Heart right ventricle (tissue), 16 donors: ENCODE measurements at places on chromosomes 7 and 10. TPM values are rescaled to one million over a fixed set of nuclear protein-coding genes. Genes with fewer than 3 reads are reported as not detected.

The NPVF gene
- not detected for total RNA-seq

GRCh38 chr10:97598407-97599271, 9.1 kb downstream of the C10orf62 start:
- H3K4me3 ChIP-seq: no peak overlapping the region
- DNase-seq: no peak
- H3K36me3 ChIP-seq: no peaks in the 10 kb centered on the region
- H3K4me1 ChIP-seq: peaks cover 18% of the 10 kb centered on the region

GRCh38 chr7:84145892-84146291, 48.7 kb downstream of the SEMA3A start:
- H3K27me3 ChIP-seq: no peaks in the 10 kb centered on the region
- no peaks in the 10 kb centered on the region for H3K4me1 ChIP-seq
- H3K4me3 ChIP-seq: no peak overlapping the region

The NPSR1 gene
- total RNA-seq: not detected

GRCh38 chr7:26159243-26159642, 7.2 kb downstream of the NFE2L3 start:
- peaks cover 31% of the 10 kb centered on the region for H3K27me3 ChIP-seq
- DNase-seq: no peak
- H3K4me3 ChIP-seq: no peak overlapping the region
- H3K36me3 ChIP-seq: no peaks in the 10 kb centered on the region

DNA sequence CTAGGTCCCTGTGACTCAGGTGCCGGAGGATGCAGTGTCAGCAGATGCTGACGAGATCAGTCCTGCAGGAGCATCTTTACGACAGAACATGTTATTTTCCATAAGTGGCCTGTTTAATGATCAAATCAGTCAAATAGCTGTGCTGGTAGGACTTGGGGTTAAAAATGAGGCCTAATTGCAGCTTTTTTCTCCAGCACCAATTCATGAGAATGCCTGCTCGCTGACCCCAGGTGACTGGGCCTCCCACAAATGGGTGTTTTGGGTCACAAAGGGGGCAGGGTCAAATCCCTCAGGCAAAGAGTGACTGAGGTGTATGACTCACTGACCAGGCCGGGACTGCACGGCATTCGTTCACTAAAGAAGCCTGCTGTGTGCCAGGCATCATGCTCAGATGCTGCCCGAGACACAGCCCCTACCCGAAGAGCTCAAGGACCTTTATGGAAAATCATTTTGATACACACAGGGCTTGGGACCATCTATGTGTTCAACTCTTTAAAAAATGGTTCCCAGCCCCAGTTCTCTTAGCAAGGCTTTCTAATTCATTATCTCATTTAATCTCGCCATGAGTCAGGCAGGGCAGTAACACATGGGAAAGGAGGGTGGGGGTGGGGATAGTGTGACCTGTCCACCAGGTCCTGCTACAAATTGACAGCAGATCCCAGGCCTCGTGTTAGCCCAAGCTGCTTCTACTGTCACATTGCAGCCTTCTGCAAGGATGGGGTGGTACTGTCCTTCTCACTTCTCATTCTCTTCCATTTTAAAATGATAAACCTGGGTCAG, 21.1 kb downstream of the ZNF775 start:
- peaks cover 10% of the 10 kb centered on the region for H3K36me3 ChIP-seq
- no peak overlapping the region for H3K4me3 ChIP-seq
- no peaks in the 10 kb centered on the region for H3K27me3 ChIP-seq
- no peak for DNase-seq
- peaks cover 12% of the 10 kb centered on the region for H3K4me1 ChIP-seq

DNA sequence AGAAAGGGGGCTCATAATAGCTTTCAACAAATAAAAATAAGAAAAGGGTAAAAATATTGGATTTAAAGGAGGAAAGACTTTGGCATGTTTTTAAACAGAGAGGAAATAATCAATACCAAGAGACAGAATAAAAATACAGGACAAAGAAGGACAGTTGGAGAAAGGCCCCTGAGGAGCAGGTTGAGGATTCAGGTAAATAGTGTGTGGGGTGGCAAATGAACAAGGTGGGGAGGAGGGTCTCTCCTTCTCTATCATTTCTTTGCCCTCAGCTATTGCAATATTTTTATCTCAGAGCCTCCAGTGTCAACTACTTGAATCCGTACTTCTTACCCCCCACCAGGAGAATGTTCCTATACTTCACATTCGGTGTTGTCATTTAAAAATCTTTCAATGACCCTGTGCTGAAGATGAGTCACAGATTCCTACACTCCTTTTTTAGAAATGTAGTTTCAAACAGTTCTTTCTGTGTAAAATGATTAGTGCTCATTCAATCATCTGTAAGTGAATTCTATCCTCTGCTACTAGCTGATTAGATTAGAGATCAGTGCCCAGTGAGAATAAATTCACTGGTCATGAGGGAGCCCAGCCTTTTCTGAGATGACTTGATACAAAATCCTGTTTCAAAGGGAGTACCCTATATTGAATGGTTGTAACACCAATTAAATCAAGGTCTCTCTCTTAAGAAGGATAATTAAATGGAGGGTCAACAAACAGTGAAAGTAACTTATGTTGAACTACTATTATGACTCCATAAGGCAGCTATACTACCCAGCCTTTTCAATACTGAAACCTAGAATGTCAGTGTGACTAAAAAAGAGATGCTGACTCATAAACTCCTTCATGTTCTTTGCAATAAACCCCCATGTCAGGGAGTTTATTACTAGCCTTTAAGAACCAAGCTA, 50.4 kb upstream of the WNT16 start:
- no peak overlapping the region for H3K27ac ChIP-seq
- H3K36me3 ChIP-seq: no peaks in the 10 kb centered on the region
- no peaks in the 10 kb centered on the region for H3K27me3 ChIP-seq
- H3K4me1 ChIP-seq: no peaks in the 10 kb centered on the region

DNA sequence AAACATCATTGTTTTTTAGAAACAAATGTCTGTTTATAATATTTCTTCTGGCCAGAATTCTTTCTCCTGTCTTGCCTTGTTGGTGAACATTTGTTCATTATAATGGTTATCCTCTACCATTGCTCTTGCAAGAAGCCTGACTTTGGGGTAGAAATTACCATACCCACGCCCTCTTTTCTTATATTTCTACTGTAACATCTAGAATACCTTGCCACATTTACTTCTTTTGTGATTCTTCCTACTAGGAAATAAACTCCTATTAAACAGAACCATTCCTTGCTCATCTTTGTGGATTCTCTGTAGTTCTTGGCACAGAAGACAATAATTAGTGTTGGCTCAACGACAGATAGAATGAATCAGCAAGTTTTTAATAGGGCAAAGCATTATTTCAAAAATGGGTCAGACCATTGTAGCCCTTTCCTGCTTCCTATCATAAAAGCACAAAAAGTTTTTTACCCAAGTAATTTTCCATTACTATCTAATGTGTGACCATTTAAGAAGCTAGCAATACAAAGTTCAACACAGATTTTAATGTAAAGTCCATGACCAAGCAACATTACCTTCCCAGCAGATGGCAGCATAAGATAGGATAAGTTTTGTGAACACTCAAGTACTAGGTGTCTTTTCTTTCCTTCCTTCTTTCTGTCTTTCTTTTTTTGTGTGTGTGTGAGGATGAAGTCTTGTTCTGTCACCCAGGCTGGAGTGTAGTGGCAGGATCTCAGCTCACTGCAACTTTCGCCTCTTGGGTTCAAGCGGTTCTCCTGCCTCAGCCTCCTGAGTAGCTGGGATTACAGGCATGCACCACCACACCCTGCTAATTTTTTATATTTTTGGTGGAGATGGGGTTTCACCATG, 270.4 kb downstream of the HGF start:
- no peaks in the 10 kb centered on the region for H3K27me3 ChIP-seq
- peaks cover 12% of the 10 kb centered on the region for H3K4me1 ChIP-seq
- no peaks in the 10 kb centered on the region for H3K36me3 ChIP-seq
- H3K4me3 ChIP-seq: no peak overlapping the region
- DNase-seq: no peak

GRCh38 chr10:78686444-78687060, 382.2 kb upstream of the ZMIZ1 start:
- no peak overlapping the region for H3K4me3 ChIP-seq
- H3K36me3 ChIP-seq: no peaks in the 10 kb centered on the region
- no peak for DNase-seq
- H3K4me1 ChIP-seq: no peaks in the 10 kb centered on the region
- no peak overlapping the region for H3K27ac ChIP-seq

DNA sequence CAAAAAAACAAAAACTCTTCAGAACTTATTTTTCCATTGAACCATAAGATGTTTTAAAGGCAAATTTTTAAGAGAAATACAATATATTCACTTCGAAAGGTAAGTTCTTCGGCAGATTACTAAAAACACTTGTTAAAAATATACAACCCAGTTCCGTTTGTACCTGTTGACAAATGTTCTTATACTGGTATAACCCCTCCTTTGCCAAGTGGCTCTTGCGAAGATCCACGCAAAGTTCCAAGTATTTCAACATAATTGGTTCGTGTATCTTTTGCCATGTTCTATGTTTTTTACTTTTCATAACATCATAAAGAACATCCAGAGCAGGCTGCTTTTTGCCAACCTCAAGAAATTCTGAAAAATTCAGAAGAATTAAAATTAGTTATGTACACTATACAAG, 7.0 kb downstream of the EIF3A start:
- peaks cover 27% of the 10 kb centered on the region for H3K36me3 ChIP-seq
- no peaks in the 10 kb centered on the region for H3K27me3 ChIP-seq
- H3K27ac ChIP-seq: no peak overlapping the region
- no peak for DNase-seq

GRCh38 chr7:20697351-20697750, 81.9 kb downstream of the ABCB5 start:
- no peaks in the 10 kb centered on the region for H3K4me1 ChIP-seq
- DNase-seq: no peak
- no peak overlapping the region for H3K27ac ChIP-seq
- H3K4me3 ChIP-seq: no peak overlapping the region
- peaks cover 3% of the 10 kb centered on the region for H3K27me3 ChIP-seq

- DNase-seq: no peak
- H3K27me3 ChIP-seq: no peaks in the 10 kb centered on the region
- H3K27ac ChIP-seq: no peak overlapping the region
- no peak overlapping the region for H3K4me3 ChIP-seq
- peaks cover 11% of the 10 kb centered on the region for H3K4me1 ChIP-seq
Observed at GRCh38 chr7:18503126-18503866, 7.7 kb downstream of the HDAC9 start.

The SPAM1 gene
- not detected for total RNA-seq

The GNAT3 gene
- not detected for total RNA-seq

The FBXO24 gene
- 0.19 TPM for total RNA-seq

The RASA4B gene
- 2.5 TPM for total RNA-seq

DNA sequence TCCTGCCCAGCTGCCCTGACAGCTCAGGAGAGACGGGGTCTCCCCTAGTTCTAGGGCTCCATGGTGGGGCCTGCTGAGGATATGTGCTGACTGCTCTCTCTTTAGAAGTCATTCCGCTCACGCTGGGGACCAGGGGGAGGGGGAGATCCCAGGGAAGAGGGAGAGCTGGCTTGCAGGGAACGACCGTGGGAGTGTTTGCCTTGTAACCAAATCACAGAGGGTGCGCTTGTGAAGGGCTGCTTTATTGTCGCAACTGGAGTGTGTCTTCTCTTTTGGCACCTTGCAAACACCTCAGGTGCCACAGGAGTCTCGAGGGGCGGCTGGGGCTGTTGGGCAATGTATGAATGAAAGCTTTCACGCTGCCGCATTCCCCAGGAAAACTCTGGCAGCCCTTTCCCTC, 531.3 kb upstream of the MKI67 start:
- H3K36me3 ChIP-seq: no peaks in the 10 kb centered on the region
- no peak overlapping the region for H3K27ac ChIP-seq
- no peak for DNase-seq
- no peak overlapping the region for H3K4me3 ChIP-seq
- no peaks in the 10 kb centered on the region for H3K27me3 ChIP-seq

- H3K4me3 ChIP-seq: no peak overlapping the region
- DNase-seq: no peak
- peaks cover 48% of the 10 kb centered on the region for H3K4me1 ChIP-seq
Observed at GRCh38 chr7:37391791-37392672, 56.6 kb downstream of the ELMO1 start.

The FAM25G gene
- not detected for total RNA-seq

The COX19 gene
- 5.1 TPM for total RNA-seq

- H3K4me3 ChIP-seq: no peak overlapping the region
- no peak for DNase-seq
- no peak overlapping the region for H3K27ac ChIP-seq
- H3K4me1 ChIP-seq: peaks cover 41% of the 10 kb centered on the region
- H3K36me3 ChIP-seq: peaks cover 14% of the 10 kb centered on the region
Observed at GRCh38 chr7:74674166-74674565, 16.6 kb downstream of the GTF2I start.
